ENCODE measurements at places on chromosomes 11 and 22. TPM values are rescaled to one million over a fixed set of nuclear protein-coding genes. Genes with fewer than 3 reads are reported as not detected.

DNA sequence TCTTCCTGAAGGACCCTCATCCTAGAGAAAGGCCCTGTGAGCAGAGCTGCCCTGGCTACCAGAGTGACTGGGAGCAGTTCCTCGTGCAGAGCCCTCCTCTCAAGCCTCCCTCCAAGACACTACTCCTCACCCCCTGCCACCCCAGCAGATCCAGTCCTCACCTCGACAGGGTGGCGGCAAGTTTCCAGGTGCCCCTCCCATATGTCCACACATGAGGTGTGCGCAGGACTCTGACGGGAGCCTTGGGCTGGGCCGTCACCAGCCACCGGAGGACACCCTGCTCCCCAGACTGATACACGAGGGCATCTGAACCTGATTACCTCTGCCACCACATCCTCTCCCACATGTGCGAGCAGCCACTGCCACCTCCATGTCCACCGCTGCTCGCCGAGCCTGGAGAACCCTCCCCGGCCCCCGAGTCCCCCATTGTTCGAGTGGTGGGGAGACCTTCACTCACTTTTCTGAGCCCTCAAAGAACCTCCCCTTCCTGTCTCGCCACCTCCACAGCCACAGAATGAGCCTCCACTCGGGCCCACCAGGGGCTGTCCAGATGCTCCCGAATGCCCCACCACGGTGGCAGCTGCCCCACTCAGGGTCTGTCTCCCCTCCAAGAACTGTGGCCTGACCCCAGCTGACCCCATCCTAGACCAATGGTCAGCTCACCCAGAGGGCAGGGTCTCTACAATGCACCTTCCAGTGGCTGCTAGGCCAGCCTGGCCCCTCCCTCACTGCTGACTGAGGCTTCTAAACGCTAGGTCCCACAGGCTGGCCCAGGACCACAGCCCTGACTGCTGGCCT lies 62.5 kb downstream of the DGCR2 start:
- no peak for DNase-seq

DNA sequence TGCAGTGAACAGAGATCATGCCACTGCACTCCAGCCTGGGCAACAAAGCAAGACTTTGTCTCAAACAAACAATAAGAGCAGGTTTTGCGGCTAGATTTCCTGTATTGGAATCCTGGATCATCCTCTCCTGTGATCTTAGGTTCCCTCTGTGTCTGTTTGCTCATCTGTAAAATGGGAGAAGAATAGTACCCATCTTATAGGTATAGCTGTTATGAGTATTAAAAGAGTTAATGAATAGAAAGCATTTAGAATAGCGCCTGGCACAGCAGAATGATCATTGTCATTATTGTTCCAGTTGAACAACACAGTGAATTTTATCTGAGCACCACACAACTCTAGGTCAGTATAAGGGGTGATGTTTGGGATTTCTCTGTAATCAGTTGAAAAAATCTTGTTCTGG lies 10.8 kb downstream of the MARK2 start:
- DNase-seq = no peak

DNA sequence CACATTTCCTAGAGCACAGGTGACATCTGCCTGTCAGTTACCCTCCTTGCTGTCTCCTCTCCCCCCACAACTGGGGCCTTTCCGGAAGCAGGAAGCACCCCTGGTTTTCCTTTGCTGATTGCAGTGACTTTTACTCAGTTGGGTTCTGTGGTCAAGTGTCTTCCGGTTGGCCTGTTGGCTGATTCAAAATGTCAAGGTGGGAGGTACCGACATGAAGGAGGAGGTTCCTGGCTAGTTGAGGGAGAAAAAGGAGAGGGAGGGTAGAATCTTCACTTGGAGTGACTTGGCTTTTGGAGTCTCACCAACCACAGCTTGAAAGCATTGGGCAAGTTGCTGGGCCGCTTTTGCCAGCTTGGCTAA lies 9.3 kb upstream of the ADAMTS15 start:
- no peak for DNase-seq

DNA sequence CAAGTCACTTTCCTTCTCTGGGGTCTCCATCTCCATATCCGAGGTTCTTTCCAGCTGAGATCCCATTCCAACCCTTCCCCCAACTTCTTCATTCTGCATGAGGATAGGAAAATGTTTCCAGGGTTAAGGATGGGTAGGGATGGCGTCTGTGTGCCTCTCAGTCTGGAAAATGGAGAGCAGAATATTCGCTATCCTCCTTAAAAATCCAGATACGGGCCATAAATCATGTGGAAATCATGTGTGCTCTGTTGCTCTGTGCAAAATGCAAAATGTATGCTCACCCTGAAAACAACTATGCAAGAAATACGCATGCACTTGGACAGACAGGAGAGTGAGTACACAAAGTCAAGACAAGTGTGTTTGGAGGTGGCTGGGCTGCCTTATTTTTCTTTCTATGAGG lies 3.2 kb downstream of the CREB3L1 start:
- no peak for DNase-seq

RBMXL2 gene
- total RNA-seq = not detected

POU2F3 gene
- total RNA-seq = not detected

GGTLC2 gene
- not detected for total RNA-seq

E2F8 gene
- 3.4 TPM for total RNA-seq
